ENCODE measurements at places on chromosomes 6 and 20. TPM values are rescaled to one million over a fixed set of nuclear protein-coding genes. Genes with fewer than 3 reads are reported as not detected.

Gene SEL1L2
- total RNA-seq = not detected

Gene LTB
- total RNA-seq = 52.3 TPM

Gene PBOV1
- total RNA-seq = not detected

Gene PREX1
- 44.2 TPM for total RNA-seq

Gene GLP1R
- 0.12 TPM for total RNA-seq

Gene BHLHE23
- total RNA-seq = not detected

Gene LHFPL5
- not detected for total RNA-seq

Gene STX11
- total RNA-seq = 17.2 TPM

Gene TINAG
- total RNA-seq = not detected

Gene MMP24OS
- 26.4 TPM for total RNA-seq

Gene VSX1
- not detected for total RNA-seq
